ENCODE measurements at places on chromosomes 1 and 21. TPM values are rescaled to one million over a fixed set of nuclear protein-coding genes. Genes with fewer than 3 reads are reported as not detected.

C4BPA gene
- not detected for total RNA-seq

KCNK1 gene
- 6.8 TPM for total RNA-seq

HSPA6 gene
- total RNA-seq, result 3.7 TPM

TDRD10 gene
- total RNA-seq, result not detected

FAM163A gene
- not detected for total RNA-seq

CAPN8 gene
- not detected for total RNA-seq

GJA5 gene
- total RNA-seq, result not detected
